ENCODE measurements at places on chromosomes 6 and 20. TPM values are rescaled to one million over a fixed set of nuclear protein-coding genes. Genes with fewer than 3 reads are reported as not detected.

The FAM209B gene
- not detected for total RNA-seq

The KIF25 gene
- not detected for total RNA-seq

- H3K27ac ChIP-seq = no peak overlapping the region
- no peaks in the 10 kb centered on the region for H3K27me3 ChIP-seq
- DNase-seq = no peak
- H3K36me3 ChIP-seq = no peaks in the 10 kb centered on the region
Measured at GRCh38 chr6:159023893-159024292, 20.9 kb downstream of the TAGAP start.

DNA sequence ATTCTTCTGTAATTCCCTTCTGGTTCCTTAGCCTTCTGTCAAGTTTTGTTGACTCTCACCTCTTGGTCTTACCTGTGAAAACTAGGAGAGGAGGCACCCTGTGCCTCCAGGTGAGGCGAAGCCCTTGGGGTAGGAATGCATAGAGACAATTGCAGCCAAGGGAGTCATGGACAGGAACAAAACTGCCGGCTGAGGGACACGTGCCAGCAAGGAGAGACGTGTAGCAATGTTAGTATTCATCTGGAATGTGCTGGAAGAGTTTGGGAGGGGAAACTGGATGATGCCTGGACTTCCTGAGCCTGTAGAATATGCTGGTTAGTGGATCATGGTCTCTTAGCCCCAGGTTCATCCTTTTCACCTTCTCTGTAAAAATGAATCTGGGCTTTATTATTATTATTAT lies 3.9 kb upstream of the TIAM2 start:
- no peaks in the 10 kb centered on the region for H3K36me3 ChIP-seq
- no peak for DNase-seq
- H3K27ac ChIP-seq = no peak overlapping the region
- no peak overlapping the region for H3K4me3 ChIP-seq
- no peaks in the 10 kb centered on the region for H3K4me1 ChIP-seq
